ENCODE measurements at places on chromosomes 16 and 17. TPM values are rescaled to one million over a fixed set of nuclear protein-coding genes. Genes with fewer than 3 reads are reported as not detected.

TEX14 gene
- 0.42 TPM for polyA plus RNA-seq

SULT1A2 gene
- 1.7 TPM for polyA plus RNA-seq

MAP2K6 gene
- polyA plus RNA-seq = 3.4 TPM

LRRC75A gene
- polyA plus RNA-seq = 4.2 TPM

TBC1D3 gene
- not detected for polyA plus RNA-seq

CCDC43 gene
- polyA plus RNA-seq = 13.4 TPM

AIPL1 gene
- polyA plus RNA-seq = not detected

CTRL gene
- 2.7 TPM for polyA plus RNA-seq

LPO gene
- polyA plus RNA-seq = 0.10 TPM

EXOC3L1 gene
- 54.2 TPM for polyA plus RNA-seq

EVI2A gene
- 79.7 TPM for polyA plus RNA-seq

BEAN1 gene
- 0.30 TPM for polyA plus RNA-seq

CHST4 gene
- polyA plus RNA-seq = 0.14 TPM

SPIRE2 gene
- polyA plus RNA-seq = 0.98 TPM

RNF43 gene
- 0.42 TPM for polyA plus RNA-seq

HBQ1 gene
- polyA plus RNA-seq = 0.62 TPM

P2RX1 gene
- polyA plus RNA-seq = 9.2 TPM

BCKDK gene
- polyA plus RNA-seq = 27.5 TPM

CCL23 gene
- 6.6 TPM for polyA plus RNA-seq

IL17C gene
- polyA plus RNA-seq = 0.39 TPM

RPA1 gene
- polyA plus RNA-seq = 20.7 TPM

PPP4C gene
- 128 TPM for polyA plus RNA-seq

SNX20 gene
- 24.6 TPM for polyA plus RNA-seq

UTS2R gene
- not detected for polyA plus RNA-seq

CRHR1 gene
- 0.22 TPM for polyA plus RNA-seq

MYL11 gene
- polyA plus RNA-seq = 4.3 TPM

HSD3B7 gene
- polyA plus RNA-seq = 19.4 TPM

TRIM65 gene
- polyA plus RNA-seq = 28.2 TPM

MAP3K3 gene
- 12.2 TPM for polyA plus RNA-seq

DUSP3 gene
- 45.7 TPM for polyA plus RNA-seq

HCRT gene
- not detected for polyA plus RNA-seq

CACNG3 gene
- not detected for polyA plus RNA-seq

MT4 gene
- polyA plus RNA-seq = not detected

CIBAR2 gene
- 0.30 TPM for polyA plus RNA-seq

CCDC144A gene
- polyA plus RNA-seq = 0.09 TPM

KRT9 gene
- not detected for polyA plus RNA-seq

ATP2A3 gene
- polyA plus RNA-seq = 189 TPM

HLF gene
- polyA plus RNA-seq = 2.4 TPM

CNTNAP4 gene
- not detected for polyA plus RNA-seq

MILR1 gene
- polyA plus RNA-seq = 15.6 TPM

CDH11 gene
- 10.6 TPM for polyA plus RNA-seq

TMEM88 gene
- polyA plus RNA-seq = 5.5 TPM

FOXL1 gene
- polyA plus RNA-seq = 0.29 TPM

CTCF gene
- 25.6 TPM for polyA plus RNA-seq

Data from spleen (tissue), 13 donors.